Dorsolateral prefrontal cortex (tissue), 122 donors: ENCODE measurements at places on chromosomes 5 and 9. TPM values are rescaled to one million over a fixed set of nuclear protein-coding genes. Genes with fewer than 3 reads are reported as not detected.

The NOL8 gene
- 34.5 TPM for total RNA-seq

DNA sequence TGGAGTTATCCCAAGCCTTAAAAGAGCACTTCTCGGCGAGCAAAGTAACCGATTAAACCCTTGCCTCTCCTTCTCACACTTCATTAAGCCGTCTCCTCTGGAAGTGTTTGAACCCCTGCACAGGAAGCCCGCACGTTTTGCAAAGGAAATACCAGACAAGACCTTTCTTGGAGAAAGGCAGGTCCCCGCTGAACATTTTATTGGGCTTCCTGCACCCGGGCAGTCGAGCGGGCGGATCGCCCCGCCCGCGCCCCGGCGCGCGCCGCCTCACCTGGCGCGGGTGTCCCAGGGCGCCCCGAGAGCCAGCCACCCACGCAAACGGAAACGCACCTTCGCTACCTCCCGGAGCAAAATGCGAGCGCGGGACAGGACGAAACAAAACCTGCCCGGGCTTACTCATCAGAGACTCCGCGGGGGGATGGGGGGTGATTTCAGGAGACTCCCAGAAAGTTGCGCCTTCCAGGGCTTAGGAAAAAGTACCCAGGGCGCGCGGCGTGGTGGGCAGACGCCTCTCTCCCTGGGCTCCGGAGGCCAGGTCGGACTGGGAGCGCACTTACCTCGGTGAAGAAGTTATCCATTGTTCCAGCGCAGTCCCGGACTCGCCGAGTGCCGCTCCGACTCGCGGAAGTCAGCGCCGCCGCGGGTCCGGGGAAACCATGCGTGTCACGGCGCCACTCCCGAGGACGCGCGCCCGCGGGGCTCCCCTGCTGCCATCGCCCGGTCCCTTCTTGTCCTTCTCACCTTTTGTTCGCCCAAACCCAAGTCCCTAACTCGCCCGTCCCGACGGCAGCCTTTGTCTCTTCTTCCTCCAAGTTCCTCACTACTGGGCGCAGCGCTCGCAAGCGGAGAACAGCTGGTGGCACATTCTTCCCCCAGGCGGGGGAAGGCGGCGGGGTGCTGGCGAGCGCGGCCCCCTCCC, 598 bp downstream of the MYO10 start:
- no peak for DNase-seq

The SLCO6A1 gene
- not detected for total RNA-seq

The SPINK1 gene
- total RNA-seq: not detected

The FOXD4L4 gene
- 3.5 TPM for total RNA-seq

GRCh38 chr5:137503456-137503855, 4.3 kb upstream of the SPOCK1 start:
- no peak for DNase-seq
